ENCODE measurements at places on chromosomes 2 and 18.

DNA sequence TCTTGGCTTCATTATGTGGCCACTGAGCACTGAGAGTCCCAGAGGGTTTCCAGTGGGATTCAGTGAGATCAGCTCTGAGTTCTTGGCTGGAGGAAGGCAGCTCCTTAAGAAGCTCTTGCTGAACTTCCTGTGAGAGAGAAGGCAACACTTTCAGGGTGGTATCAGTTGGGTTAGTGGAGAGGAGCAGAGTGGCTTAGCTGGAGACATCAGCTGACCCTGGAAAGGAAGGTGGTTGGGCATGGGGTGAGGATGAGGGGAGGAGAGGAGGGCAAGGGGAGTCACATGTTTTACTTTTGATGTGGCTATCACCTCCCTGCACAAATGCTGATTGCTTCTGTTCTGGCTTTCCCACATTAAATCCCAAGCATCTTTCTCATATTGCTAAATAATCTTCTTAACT, 95.1 kb downstream of the ACOXL start:
- no peak for DNase-seq

DNA sequence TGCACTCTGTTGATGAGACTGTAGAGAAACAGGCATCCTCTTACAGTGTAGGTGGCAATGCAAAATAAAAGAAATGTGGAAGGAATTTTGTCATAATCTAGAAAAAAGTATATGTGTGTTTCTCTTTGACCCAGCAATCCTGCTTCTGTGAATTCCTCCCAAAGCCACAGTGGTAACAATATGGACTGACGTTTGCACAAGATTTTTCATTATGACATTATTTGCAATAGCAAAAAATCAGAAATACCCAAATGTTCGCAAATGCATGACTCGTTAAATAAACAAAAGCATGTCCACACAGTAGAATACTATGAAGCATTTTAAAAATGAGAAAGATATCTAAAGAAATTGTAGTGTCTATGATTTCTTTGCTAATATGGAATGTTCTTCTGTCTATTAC, 255.2 kb upstream of the NRP2 start:
- DNase-seq: no peak

DNA sequence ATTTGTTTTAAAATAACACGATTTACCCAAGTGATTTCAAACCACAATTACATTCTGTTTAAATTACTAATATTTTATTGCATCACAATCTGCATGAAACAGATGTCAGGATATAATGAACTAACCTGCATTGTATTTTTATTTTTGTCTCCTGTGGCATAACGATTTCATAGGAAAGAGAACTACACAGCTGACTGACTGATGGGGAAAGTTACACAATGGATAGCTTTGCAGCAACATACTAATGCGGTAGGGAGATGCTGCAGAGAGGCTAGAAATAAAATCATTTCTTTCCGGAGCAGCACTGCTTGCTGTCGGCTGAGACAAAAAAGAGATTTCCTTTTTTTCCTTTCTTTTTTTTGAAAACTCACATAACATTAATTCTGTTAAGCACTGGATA, 36.9 kb downstream of the SCN1A start:
- DNase-seq: no peak

GRCh38 chr2:46715541-46715940, 200.1 kb downstream of the MCFD2 start:
- no peak for DNase-seq

- no peak for DNase-seq
Measured at GRCh38 chr2:227479865-227480475, 8.0 kb downstream of the AGFG1 start.

DNA sequence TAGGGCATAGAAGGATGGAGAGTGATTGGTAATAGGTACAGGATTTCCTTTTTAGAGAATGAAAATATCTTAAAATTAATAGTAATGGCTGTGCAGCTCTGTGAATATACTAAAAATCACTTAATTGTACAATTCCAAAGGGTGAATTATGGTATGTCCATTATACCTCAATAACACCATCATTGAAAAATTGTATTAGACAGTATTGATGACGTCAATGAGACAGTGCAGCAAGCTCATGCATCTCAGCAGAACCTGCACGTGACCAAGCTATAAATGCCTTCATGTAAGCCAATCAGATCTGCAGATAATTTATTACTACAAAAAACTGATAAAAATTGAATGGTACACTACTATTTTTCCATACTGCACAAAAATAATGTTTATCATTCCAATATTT, 354.4 kb upstream of the CDH19 start:
- DNase-seq: no peak

DNA sequence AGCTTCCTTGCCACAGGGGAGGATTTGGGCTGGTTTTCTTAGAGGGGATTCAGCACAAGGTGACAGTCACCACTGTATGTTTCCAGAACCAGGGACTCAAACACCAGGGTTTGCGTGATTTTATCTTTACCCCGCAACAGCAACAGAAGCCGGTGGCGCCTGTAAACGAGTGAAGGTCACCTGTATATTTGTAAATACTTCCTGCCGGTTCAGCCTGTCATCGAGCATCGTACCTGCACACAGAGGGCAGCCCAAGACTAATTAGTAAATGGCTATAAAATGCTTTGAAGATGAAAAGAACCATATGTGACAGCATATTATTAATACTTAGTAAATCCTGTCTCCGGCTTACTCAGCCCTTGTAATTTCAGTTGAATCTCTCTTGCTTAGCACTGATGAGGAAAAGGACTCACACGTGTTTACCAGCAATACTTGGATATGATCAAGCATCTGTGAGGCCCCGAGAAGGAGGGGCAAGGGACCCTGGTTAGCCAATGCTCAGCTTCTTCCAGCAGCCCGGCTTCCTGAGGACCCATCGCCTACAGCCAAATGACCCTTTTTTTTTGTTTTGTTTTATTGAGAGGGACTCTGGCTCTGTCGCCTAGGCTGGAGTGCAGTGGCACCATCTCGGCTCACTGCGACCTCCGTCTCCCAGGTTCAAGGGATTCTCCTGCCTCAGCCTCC, 51.3 kb upstream of the FOSL2 start:
- no peak for DNase-seq

DNA sequence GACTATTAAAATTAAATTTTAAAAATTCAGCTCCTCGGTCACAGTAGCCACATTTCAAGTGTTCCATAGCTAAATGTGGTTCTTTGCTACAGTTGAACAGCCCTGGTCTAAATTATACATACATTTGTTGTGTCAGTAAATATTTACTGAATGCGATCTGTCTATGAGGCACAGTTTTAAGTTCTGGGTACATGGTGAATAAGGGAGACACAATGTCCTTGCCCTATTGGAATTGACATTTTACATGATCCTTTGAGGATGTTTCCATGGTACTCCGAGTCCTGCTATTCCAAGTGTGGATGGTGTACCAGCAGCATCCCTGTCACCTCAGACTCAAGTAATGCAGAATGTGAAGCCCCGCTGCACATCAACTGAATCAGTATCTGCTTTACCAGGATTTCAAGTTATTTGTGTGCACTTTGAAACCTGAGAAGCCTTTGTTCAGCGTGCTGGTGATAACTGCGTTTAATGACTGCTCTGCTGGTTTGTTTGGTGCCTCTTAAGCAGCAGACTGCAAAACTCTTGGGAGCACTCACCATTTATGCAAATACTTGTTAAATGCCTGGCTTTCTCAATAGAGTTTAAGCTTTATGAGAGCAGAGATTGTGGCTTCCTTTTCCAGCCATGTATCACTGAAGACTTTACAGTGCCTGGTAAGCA, 1.5 kb downstream of the GALNT1 start:
- no peak for DNase-seq

DNA sequence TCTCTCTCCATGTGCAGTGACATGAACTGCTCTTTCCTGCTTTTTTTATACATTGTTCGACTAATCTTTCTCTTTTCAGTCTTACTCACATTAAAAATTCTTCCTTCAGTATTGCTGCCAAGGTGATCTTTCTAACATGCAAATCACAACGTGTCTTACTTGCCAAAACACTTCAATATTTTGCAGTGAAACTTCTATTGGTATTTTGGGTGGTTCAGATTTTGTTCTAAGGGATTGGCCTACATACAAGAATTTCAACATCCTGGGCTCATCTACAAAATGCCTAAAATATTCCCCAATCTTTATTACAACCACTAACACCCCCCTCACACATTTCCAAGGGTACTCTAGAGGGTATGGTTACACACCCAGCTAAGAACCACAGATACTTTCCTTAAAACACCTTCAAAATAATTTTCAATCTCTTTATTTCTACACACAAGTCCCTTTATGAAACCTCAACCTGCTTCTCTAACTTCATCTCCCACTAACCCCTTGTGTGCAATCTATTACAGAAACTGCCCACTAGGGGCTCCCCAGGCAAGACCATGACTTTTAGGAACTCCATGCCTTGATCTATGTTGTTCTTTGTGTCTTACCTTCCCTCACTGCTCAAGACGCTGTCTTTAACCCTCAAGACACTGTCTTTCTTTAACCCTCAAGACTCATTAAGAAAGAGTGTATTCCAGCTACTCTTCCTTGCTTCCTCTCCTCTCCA, 50.9 kb downstream of the COL3A1 start:
- DNase-seq: no peak

GRCh38 chr2:56369316-56369715, 185.5 kb downstream of the CCDC85A start:
- DNase-seq: no peak

DNA sequence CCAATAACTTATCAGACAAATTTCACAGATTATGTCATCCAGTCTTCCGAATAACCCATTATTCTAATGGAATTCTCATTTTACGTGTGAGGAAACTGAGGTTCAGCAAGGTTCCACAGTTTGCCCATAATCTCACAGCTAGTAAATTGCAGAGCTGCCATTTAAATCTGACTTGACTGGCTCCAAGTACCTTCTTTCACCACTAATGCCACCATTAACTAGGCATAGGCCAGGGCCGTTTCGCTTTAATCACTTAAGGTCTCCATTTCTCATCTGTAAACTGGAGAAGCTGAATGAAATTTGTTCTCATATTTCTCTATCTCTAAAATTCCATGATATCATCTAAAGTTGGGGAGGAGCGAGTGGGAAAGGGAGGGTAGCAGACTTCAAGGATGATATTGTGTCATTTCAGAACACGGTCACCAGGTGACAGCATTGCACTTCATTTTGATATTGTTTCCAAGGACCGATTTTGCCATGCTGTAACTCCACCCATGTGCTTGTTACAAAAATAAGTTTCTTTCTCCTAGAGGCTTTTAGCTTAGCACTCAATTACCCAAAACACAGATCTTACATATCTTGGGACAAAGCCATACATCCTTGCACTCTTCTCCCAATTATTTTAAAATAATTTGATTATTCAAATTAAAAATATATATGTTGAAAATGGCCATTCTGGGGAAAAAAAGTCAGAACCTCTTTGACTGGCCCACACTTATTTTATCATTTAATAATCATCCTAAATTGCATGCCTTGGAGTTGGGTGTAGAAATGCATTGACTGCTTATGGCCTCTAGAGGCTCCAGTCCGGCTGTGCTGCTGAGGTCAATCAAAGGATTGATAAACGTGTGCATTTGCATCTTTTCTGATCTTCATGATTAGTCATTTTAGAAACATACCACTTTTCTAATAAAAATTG, 123.8 kb downstream of the AKAIN1 start:
- no peak for DNase-seq

DNA sequence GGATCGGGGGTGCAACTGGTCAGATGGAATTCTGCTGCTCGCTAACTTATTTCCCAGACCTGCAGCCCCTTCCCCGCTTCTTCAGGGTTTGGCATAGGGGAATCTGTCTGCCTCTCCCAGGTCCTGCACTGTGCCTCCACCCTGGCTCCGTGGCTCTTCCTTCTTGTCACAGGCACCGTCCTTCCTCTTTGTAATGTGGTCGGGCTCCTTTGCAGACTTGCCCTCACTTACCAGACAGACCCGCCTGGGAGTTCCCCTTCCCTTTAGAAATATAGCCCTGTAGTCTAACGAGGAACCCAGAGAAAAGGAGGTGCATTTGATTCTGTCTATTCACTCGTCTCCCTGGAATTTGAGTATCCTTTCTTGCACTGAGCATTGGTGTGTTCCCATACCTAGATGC, 63.9 kb upstream of the PAX8 start:
- DNase-seq: no peak

GRCh38 chr2:30444273-30444672, 2.8 kb upstream of the LCLAT1 start:
- no peak for DNase-seq

DNA sequence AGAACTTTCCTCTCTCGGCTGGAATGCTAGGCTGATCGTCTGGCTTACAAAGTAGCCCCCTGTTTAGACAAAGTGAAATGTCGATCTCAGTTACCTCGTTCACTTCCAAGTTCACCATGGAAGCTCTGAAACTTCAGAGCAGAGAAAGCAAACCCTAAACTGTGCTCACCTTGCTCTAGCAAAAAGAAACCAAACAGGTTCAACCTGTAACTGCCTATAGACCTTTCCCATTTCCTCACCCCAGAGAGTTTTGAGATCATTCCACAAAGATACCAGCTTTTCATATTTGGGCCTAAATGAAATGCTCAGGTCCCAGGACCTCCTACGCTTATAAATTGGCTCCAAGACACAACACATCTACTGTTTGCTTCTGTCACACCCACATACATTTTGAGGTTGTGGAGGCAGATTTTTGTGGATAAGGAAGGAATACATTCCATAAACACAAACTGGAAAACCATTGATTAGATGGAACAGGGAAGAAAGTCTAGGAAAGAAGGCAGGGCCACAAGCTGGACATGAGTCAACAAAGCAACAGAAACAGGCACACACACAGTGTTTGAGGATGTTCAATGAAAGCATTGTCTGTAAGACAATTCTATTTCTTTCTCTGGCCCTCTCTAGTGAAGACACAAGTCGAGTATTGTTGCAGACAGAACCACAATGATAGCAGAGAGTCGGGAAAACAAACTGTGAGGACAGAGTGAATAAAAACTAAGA, 52.8 kb upstream of the TGIF1 start:
- DNase-seq: no peak

DNA sequence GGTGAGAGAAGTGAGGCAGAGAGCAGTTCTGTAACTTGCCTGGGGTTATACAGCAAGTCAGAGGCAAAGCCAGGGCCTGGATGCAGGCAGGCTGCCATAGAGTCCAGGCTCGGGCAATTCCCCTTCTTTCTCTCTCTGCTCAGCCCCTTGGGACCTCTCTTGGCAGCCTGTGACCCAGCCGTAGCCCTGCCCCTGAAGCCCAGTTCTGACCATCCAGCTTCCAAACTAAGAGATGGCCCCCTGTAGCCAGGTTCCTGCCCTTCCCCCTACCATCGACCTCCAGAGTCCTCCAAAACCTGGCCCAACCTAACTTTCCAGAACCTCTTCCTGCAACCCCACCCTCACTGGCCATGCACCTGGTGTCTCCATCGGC, 201.2 kb downstream of the CTIF start:
- DNase-seq: no peak

DNA sequence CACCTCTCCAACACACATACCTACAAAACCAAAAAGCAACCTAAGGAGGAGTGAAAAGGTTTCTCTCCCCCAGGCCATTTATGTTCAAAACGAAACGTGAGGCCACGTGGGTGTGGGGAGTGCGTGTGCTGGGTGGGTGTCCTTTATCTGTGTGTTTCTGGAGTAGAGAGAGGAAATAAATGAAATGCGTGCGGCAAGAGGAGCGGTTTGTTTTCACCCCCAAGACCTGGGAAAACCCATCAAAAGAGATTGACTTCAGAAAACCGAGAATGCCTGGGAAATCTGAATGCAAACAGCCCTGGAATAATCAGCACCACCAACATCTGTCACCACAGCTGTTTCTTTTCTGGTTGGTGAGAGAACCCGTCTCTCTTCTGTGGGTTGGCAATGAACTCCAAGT, 137.4 kb downstream of the INSIG2 start:
- no peak for DNase-seq

- DNase-seq: no peak
Measured at GRCh38 chr2:241957276-241957675, 87.7 kb downstream of the RTP5 start.
